Urinary bladder (tissue), 4 donors: ENCODE measurements at places on chromosomes 7 and 10. TPM values are rescaled to one million over a fixed set of nuclear protein-coding genes. Genes with fewer than 3 reads are reported as not detected.

DNA sequence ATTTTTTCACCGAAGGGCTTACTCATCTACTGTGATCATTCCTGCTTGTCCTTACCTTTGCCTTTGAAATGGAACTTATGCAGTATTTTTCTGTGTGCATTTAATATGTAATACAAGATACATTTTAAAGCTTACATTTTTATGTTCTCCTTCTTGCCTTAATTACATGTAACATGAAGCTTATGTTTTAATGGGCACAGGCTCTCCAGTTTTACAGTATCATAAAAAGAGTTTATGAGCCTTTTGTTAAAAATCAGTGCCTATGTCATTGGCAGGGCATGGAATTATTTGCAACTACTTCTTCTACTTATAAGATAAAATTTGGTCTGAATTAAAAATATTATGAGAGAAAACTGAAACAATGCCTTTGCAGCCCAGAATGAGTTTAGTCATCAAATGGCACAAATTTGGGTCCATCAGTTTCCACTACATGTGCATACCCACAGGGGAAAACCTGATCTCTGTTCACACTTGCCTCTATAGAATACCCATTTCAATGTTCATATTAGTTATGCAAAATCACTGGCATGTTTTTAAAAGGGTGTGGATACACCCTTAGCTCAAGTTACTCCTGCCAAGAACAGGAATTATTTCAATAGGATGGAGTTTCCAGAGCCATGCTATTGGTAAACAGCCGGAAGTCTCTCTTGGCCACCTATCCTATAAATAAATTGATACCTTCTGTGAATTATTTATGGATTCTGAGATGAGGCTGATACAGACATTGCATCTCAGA, 27.9 kb upstream of the WNT16 start:
- DNase-seq, result no peak

DNA sequence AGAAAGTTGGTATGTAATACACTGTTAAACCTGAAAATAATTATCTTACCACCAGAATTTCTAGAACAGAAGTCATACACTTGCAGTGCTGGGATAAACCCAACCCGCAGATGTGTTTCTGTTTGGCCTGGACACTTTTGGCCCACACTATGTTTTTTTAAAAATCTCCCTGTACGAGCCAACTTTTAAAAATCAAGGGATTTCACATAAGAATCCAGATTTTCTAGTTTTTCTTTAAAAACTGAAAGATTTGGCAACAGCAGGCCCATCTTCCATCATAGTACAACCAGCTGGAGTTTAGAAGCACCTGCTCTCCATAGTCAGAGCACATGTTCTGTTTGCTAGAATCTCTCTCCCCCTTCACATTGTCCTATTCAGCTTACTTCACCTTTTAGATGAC, 74.0 kb downstream of the TLL2 start:
- no peak for DNase-seq

- DNase-seq, result no peak
Measured at GRCh38 chr7:150823484-150824126, 23.0 kb downstream of the TMEM176A start.

DNA sequence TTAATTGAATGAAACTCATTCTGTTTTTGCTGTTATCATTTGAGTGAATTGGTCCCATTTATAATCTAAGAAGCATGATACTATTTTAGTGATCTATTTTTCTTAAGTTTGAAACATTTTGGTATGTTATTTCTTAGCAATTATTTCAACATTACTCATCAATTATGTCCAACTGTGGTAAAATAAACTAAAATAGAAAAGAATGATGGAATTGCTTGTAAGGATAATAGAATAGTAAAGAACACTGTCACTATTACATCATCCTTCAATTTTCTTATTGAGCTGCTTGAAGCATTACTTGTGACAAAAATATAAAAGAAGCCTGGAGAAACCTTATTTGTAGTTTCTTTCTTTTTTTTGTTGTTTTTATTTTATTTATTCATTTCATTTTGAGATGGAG, 42.4 kb downstream of the ZNF487 start:
- DNase-seq, result no peak

- DNase-seq, result no peak
Measured at GRCh38 chr7:96968981-96969380, 36.4 kb upstream of the DLX6 start.

DNA sequence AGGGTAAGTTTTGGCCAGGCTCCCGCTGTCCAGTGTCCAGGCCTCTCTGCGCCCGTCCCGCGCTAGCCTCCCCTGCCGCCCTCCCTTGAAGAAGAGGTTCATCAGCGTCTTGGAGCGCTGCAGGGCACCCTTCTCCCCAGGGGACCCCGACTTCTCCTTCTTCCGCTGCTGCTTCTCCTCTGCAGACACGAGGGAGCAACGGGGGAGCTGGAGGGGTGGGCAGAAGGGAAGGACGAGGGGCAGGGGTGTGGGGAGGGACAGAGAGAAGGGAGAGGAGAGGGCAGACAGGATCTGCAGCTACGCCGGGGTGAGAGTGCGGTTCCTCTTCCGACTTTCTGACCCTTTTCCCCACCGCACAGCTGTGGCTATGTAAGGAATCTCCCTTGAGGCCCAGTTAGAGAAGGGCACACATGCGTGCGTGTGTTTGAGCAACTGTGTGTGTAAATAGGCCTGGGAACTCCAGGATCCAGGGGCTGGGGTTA, 12.8 kb downstream of the PDZD7 start:
- no peak for DNase-seq

- DNase-seq, result no peak
Measured at GRCh38 chr7:158008267-158008666, 579.4 kb downstream of the PTPRN2 start.

DNA sequence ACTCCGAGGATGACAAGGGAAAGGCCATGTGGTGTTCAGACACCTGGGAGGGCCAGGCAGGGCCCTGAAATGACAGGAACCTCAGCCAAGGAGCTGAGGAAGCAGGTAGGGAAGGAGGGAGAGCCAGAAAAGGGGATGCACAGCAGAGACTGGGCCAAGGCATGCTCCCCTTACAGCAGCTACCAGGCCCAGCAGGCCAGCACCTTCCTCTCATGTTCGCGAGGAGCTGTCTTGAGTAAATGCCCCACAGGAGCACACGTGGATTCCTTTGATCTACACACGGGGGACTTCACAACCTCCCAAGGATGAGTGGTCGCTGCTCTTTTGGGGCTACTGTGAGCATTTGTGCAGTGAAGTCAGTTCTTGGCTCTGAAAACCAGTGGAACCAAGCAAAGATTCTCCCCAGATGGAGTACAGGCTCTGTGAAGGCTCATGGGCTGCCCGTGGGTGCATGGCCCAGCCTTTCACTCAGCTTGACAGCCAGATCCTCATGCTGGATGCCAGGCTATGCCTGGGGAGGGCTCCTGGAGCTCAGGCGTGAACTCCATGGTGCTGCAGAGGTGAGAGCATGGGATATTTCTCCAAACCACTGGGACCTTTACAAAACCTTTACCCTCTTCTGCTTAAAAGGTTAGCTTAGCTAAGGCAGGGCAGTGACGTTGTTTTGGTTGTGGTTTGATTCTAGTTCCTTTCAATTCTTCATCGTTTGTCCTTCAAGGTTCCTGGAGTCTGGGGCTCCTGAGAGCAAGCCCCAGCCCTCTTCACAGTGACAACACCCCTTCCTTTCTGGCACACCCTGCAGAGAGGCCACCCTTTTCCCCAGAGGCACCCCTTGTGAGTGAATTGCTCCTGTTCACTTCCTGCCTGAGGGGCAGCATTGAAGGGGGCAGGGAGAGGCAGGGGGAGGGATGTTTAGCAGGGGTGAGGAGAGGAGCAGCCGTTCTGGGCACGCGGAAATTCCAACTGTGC, 74.2 kb upstream of the ZPBP start:
- DNase-seq, result no peak

DNA sequence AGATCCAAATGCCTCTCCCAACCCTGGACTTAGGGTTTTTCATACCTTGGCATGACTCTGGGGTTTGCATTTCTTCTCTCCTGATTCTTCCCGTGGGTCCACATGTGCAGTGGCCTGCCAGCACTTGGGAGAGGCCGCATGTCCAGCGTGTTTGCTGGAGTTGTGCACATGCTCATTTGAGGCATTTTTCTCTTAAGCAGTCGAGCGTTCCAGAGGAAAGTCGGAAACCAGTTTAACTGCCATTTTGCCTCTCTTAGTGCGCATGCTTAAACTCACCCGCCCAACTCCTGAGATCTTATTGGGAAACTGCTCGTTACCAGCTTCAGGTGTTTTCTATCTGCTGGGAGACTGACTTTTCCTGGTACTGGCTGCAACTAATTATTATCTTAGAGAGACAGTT, 888.4 kb upstream of the PHF14 start:
- peak; percentile 13 for DNase-seq

DNA sequence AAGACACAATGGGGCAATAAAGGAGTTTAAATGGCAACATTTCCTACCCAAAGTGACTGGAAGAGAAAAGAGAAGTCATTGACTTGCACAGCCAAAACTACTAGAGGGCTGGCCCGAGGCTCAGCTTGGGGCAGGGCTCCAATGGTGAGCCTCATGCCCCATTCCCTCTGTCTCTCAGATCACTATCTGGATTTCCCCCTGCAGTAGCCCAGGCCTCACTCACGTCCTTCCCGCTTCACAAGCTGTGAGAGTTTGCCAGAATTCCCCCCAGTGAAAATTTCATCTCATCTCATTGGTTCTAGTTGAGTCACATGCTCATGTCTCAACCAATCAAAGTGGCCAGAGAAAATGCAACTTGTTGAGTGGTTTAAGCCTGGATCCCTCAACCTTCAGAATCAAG, 181.3 kb downstream of the WDR11 start:
- DNase-seq, result no peak

DNA sequence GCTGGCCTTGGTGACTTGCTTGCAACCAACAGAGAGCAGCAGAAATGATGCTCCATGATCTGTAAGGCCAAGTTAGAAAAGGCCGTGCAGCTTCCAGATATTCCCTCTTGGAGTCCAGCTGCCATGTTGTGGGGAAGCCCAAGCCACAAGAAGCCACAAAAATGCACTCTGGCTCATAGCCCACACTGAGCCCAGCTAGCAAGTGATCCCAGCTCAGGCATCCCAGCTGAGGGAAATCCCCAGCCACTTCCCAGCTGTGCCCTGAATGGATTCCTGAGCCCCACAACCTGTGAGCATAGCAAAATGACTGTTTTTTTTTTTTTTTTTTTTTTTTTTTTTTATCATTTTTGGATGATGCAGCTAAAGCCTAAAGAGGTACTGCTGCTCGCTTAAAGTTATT, 11.1 kb upstream of the SDK1 start:
- DNase-seq, result no peak

DNA sequence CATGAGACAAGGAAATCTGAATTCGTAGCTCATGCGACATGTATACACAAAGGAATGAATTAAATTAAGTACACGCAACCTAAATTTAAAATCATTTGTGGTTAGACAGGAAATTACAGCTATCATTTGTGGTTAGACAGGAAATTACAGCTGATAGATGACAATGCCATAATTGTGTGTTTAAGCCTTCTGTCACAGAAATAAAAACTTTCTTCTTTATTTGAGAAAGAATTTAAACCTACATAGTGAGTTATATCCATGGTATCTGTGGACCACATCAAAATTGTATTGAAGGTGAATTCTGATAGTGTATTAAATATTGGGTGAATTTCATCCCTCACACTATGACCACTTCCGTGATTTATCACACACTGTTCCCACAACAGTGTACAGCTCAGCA, 362.9 kb downstream of the MAGI2 start:
- no peak for DNase-seq

- no peak for DNase-seq
Measured at GRCh38 chr7:15781944-15782343, 95.5 kb upstream of the MEOX2 start.

GRCh38 chr7:141417506-141417905, 133.7 kb upstream of the AGK start:
- no peak for DNase-seq

- DNase-seq, result no peak
Measured at GRCh38 chr10:51918884-51919325, 219.5 kb upstream of the CSTF2T start.

GPR22 gene
- total RNA-seq, result 2.2 TPM

IRF5 gene
- 5.3 TPM for total RNA-seq

MICU1 gene
- 62.5 TPM for total RNA-seq

MOGAT3 gene
- total RNA-seq, result not detected

DKK1 gene
- total RNA-seq, result 4.6 TPM

ABCC2 gene
- 2.3 TPM for total RNA-seq

GJD4 gene
- not detected for total RNA-seq

TMEM270 gene
- total RNA-seq, result not detected
